Stimulated activated CD8-positive, alpha-beta memory T cell treated with anti-CD3 and anti-CD28 coated beads, Interleukin-2, amount 100 ng/mL, for 48 hours (primary cell): ENCODE measurements at places on chromosomes 12 and 14.

DNA sequence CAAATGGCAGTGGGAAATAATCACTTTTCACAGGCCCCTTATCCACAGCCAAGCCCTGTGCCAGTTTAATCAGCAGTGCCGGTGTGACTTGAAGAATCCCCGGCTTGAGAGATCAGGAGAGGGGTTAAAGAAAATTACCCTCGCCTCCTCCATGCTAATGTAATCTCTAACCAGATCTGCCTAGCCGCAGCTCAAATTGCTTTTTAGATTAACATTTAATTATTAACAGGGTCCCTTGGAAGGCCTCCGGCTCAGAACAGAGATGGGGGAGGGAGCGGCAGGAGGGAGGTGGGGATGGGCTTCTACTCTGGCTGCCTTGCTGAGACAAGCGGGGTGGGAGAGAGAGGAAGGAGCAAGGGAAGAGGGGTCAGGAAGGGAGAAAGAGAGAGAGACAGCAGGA lies 24.0 kb downstream of the FAM222A start:
- no peak for DNase-seq

GRCh38 chr12:98788396-98788795 lies 143.3 kb downstream of the APAF1 start:
- no peak for DNase-seq

- DNase-seq = no peak
Measured at GRCh38 chr14:88505621-88506020, 49.2 kb downstream of the PTPN21 start.

GRCh38 chr12:14618983-14619382 lies 51.3 kb upstream of the PLBD1 start:
- DNase-seq = no peak

DNA sequence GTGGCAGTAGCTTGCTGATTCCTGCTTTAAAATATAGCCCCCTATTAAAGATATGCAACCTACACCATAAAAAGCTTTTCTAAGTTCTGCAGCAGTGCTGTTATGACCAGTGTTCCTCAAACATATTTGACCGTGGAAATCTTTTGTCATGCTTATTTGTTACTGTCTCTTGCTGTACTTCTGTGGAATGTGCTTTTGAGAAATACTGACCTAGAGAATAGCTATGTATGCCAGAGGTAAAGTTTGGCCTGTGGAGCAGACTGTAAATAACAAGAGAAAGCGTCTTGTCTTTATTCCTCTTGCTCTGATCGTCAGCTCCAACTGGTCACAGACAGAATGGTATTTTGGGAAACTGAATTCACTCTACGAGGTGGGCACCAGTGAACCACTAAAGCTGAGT lies 239.0 kb downstream of the FBXL14 start:
- no peak for DNase-seq

DNA sequence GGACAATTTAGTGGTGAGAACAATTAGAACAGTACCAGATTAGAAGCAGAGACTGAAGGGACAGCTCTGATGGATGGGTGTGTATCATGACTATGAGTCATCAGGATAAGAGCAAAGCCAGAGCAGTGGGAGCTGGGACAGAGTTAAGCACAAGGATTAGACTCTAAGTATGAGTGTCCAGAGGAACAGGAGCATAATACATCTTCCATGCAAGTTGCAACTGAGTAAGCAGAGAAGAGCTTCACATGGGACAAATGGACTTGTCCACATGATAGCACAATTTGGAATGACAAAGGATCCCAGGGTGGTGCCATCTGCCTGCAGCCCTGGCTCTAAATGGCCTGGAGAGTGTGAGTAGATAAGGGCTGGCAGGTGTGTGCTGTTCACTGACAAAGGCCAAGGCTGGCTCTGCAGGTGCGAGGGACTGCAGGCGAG lies 226.4 kb upstream of the CAND1 start:
- no peak for DNase-seq

GRCh38 chr12:32896432-32897280 lies at the start of gene PKP2:
Gene PKP2, minus strand, starts transcription at chr12:32896777. Its CDS starts 46 bp downstream, at chr12:32896731.
- DNase-seq = no peak

DNA sequence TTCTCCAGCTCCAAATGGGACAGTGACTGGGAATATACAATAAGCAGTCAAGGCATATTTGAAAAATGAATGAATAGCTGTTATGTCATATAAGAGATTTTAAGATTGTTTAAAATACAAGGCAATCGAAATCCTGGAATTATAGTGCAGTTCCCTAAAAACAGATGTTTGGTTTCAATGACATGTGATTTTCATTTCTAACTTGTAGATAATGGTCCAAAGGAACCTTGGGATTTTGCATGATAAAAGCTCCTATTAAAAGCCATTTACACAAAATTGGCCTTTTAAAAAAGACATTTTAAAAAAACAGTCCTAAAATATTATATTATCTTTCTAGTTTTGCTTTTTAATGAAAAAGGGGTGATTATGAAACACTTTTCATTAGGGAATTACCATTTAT lies 905.1 kb downstream of the GALC start:
- DNase-seq = no peak

DNA sequence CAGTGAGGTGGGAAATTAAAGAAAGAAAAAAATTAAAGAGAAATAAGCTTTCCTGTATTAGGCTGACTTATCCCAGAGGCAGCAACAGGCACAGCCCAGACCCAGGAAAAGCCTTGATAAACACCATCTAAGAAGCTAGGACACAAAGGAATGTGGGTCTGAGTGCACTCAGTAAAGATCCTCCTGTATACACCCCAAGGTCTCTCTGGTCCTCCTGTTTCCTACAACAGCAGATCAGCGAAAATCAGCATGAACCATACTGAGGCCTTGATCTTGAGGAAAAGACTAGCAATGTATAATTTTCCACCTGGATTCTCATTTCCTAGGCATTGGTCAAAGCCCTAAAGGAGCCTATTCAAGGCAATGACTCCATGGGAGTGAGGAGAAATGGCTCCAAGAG lies 486.3 kb upstream of the CCDC196 start:
- DNase-seq = no peak

DNA sequence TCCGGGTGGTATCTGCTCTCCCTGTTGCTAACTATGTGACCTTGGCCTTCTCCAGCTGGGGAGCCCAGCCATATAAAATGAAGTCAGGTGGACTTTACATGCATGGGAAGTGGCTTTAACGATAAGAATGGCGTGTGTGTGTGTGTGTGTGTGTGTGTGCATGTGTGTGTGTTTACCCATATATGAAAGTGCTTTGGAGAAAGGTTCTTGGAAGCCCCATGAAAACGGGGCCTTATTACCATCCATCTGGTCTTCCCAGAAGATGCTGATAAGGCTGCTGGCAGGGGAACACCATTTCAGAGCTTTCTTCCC lies 94.8 kb downstream of the LRRC74A start:
- DNase-seq = no peak
